AG09309 (cell line): ENCODE measurements at places on chromosomes 7 and 10.

DNA sequence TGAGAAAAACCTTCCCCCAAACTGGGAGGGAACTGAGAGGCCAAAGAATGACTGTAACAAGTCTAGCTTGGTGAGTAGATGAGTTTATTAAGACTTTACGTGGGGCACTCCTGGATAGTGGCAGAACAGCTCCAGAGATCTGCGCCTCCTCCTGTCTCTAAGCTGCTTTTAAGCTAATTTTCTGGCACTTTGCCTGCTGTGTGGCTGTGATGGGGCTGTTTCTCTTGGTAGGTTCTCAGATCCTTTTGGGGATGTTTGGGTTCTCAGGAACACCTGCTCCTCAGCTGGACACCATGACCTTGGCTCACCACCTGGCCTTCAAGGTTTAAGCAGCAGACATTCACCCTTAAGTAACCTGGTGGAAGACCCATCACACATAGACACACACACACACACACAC is 68.3 kb downstream of the AKR1E2 start:
- no peak for DNase-seq

DNA sequence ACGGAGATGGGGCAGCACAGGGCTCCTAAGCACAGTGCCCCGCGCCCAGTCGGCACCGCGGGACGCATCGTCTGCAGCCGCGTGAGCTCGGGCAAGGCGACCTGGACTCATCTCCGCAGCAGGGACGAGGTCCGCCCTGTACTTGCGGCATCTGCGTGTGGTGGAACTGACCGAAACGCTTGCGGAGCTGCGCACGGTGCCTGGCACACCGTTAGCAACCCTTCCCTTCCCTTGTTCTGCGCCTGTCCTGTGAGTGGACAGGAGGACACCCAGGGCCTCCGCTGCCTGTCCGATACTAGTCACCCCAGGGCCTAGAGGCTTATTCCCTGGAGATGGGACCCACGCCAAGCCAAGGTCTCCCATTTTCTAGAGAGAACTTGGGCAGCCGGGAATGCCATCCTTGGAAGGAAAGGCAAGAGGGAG is 98.5 kb downstream of the WDR11 start:
- DNase-seq: no peak

DNA sequence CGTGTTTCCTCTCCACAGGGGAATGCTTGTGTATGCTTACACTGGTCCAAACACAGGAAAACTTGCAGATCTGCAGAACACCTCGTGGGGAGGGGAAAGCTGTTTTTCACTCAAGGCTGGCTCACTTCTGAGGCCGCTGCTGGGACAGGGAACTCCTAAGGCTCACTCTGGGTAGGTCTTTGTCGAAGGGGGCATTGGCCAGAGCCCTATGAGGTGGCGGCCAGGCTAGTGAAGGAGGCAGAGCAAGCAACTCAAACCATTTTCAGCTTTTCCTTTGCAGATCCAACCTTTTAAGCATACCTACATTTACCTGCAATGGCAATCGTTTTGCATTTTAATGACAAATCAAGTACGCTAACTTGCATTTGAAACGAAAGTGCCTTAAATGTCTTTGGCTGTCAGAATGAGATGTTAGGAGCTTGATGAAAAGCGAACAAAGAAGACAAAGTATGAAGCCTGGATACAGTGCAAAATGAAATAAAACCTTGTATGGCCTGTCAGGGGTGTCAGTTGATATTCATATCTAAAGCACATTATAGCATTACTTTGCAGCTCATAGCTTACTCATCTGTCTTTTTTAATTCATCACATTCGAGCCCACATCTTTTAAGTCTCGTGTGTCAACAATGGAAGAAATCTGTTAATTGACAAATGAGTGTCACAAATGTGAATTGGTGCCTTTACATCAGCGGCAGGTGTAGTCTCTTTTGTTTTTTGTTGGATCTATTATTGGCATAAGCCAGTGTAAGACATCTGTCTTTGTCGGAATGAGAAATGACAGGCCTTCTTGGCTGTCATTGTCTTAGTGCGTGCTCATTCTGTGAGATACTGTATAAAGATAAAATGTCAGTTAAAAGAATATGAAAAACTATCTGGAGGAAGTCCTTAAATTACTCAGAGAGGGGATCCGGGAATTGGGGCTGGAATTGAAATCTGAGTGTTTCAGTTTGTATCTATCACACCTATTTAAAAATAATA is 30.5 kb downstream of the LRMDA start:
- no peak for DNase-seq

DNA sequence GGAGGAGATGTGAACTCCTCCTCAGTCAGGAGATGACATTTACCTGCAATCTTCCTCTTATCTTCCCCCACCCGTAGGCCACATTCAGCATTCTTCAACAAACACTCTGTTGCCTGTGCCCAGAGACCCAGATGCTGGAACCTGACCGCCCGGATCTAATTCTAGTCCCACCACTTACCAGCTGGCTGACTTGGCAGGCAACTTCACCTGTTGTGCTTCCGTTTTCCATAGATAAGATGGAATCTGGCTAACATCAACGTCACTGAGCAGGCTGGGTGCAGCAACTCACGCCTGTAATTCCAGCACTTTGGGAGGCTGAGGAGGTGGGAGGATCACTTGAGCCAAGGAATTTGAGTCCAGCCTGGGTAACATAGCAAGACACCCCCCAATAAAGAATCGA is 21.3 kb upstream of the FXYD4 start:
- DNase-seq: no peak

GRCh38 chr7:158350166-158350900 is 237.3 kb downstream of the PTPRN2 start:
- no peak for DNase-seq

- DNase-seq: no peak
Measured at GRCh38 chr7:108497082-108497725, 28.7 kb downstream of the PNPLA8 start.

GRCh38 chr7:20513341-20513740 is 102.1 kb upstream of the ABCB5 start:
- no peak for DNase-seq

DNA sequence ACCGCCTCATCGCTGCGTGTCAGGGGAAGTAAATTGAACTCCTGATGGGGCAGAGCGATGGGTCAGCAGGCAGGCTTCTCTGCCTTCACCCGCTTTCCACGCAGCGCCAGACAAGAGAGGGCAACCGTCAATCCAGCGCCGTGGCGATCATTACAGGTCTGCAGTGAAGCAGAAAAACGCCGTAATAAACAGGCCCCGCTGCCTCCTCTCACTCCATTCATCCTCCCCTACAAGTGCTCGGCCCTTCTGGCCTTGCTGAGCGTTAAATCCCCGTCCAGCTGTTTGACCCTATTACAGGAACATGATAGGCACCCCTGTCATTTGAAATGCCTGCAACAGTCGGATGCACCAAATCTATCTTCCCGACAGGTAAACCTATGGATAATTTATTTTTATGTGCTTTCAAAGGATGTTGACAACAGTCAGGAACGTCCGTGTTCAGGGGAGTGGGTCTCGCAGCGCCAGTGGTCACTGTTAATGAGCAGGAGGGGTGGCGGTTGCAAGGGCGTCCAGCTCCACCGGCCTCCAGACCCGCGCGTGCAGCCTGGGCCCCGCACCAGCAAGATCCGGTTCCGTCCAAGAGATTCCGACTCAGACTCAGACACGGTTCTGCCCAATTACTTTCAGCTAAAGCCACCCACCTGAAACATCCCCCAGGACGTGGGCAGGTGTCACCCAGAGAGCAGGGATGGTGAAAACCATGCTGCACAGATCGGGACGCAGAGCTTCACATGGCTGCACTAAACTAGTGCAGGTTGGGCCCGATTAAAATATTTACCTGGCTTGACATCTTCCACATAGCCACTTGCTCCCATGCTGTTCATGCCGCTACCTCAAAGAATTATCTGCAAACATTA is 508.0 kb upstream of the MGMT start:
- no peak for DNase-seq

GRCh38 chr7:158957921-158958491 is 101.6 kb downstream of the DYNC2I1 start:
- DNase-seq: no peak

GRCh38 chr7:157566631-157567006 is 229.8 kb downstream of the DNAJB6 start:
- no peak for DNase-seq

- DNase-seq: no peak
Measured at GRCh38 chr7:139811066-139811465, 18.0 kb upstream of the TBXAS1 start.

- DNase-seq: no peak
Measured at GRCh38 chr7:130893441-130893894, 159.5 kb upstream of the KLF14 start.

- DNase-seq: no peak
Measured at GRCh38 chr10:32240471-32240870, 106.5 kb downstream of the EPC1 start.

DNA sequence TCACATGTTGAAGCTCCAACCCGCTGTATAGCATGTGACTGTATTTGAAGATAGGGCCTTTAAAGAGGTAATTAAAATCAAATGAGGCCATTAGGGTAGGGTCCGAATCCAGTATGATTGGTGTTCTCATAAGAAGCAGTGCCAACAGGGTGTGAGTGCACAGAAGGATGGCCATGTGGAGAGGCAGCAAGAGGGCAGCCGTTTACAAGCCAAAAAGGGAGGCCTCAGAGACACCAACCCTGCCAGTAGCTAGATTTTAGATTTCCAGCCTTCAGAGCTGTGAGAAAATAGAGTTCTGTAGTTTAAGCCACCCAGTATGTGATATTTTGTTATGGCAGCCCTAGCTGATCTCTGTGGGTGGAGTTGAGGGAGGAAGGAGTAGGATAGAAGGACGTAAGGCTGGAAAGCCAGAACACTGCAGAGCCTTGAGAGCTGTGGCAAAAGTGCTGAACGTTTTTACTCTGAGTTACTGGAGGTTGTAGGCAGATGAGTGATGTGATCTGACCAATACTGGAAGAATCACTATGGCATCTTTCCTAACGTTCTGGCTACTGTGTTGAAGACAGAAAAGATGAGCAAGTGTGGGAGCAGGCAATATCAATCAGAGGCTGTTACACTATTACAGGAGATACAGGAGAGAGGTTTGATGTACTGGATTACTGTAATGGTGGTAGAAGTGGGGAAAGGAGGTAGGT is 334.9 kb downstream of the ELMO1 start:
- DNase-seq: no peak

DNA sequence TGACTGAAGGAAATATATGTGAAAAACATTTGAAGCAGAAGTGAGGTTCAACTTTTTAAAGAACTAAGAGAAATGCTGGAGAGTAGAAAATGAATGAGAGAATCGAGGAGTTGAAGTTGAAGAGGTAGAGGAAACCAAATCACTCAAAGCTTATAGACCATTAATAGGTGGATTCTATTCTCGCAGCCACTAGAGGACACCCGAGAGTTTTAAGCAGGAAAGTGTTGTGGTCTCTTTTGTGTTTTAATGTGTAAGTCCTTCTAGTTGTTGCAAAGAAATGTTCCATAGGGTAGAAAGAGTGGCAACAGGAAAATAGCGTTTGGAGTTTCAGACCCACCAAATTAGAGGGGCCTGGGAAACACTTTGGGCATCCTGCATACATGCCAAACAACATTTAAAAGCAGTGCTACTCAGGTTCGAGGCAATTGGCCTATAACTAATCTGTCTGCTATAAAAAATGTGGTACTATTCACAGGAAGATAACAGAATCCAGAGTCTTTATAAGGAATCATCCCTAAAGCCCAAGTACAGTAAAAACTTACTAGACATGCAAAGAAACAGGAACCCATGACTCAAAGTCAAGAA is 75.3 kb upstream of the TAS2R16 start:
- DNase-seq: no peak

GRCh38 chr7:88146616-88147015 is 73.2 kb downstream of the SRI start:
- DNase-seq: no peak

GRCh38 chr7:37973915-37974314 is 53.5 kb downstream of the EPDR1 start:
- DNase-seq: no peak

- DNase-seq: no peak
Measured at GRCh38 chr10:57664815-57665214, 602.9 kb downstream of the IPMK start.

- DNase-seq: no peak
Measured at GRCh38 chr10:95430231-95430951, 130.8 kb downstream of the SORBS1 start.

GRCh38 chr7:26648554-26648953 is 215.8 kb downstream of the SKAP2 start:
- DNase-seq: peak; percentile 28

DNA sequence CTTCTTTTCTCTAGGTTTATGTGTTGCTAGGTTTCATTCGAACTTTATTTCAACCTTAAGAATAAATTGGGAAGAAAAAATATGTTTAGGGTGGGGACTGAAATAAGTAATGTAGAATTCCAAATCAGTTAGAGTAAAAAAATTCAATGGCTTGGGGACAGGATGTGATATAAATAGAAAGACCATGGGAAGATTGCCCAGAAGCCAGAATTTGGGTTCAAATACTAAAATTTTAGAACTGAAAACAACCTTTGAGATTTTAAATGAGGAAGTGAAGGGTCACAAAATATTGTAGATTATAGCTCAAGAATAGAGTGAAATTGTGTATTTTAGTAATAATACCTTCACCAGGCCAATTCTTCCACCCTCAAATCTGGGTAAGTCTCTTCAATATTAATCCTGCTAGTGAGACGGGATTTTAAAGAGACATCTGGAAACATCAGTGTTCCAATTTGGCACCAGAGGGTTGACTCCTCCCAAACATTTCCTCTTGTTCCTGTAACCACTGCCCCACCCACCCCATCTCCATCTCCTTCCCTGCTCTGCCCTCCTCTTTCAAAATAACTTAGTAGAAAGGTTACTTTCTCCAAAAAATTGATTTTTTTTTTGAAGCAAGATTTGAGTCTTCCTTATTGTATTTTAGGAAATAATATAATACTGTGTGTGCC is 51.3 kb upstream of the FAM3C start:
- no peak for DNase-seq

DNA sequence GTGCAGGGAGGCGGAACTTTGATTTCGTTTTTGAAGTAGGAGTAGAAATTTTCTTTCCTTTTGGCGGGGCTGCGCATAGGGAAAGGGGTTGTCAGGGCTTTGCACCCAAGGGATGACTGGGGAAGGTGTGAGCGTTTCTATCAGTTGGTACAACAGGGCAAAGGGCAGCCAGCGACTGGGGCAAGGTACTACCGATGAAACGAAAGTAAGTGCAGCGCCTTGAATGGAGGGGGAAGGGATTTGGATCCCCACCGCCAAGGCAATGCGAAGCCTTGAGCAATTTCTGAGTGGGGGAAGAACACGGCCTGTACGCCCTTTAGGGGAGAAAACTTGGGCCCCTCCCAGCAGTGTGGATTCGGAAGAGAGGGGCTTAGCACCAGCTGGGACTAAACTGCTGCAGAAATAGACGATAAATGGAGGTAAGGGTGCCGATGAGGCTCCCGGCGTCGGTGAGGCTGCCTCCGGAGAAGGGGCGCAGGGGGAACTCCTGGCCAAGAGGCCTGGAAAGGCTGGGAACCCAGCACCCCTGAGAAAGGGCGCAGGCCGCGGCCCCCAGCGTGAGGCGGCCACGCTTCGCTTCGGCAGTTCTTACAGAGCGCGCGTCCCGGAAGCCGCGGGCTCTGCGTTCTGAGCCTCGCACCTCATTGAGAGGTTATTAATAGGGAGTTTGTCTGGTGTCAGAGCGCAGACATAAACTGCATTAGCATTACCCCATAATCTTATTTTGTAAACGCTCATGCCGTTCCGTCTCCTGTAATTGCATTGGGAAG is 10.0 kb upstream of the TLX1 start:
- DNase-seq: no peak
